ENCODE measurements at places on chromosomes 3 and 15.

DNA sequence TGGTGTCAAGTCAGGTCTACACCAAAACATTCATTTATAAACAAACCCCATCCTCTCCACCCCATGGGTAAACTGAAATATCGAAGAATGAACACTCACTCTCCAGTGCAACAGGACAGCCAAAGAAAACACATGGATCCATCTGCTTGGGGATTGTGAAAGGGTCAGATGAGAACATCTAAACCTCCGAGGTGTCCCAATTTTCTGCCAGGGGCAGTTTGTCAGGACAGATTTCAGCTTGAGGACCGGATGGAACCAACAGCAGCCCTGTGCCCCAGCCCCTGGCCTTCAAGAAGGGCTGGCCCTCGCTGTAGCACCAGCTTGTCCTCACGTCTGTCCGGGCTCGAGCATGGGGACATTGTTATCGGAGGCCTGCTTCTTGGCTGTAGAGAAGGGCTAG, 45.5 kb downstream of the PCSK6 start:
- no peak for DNase-seq

DNA sequence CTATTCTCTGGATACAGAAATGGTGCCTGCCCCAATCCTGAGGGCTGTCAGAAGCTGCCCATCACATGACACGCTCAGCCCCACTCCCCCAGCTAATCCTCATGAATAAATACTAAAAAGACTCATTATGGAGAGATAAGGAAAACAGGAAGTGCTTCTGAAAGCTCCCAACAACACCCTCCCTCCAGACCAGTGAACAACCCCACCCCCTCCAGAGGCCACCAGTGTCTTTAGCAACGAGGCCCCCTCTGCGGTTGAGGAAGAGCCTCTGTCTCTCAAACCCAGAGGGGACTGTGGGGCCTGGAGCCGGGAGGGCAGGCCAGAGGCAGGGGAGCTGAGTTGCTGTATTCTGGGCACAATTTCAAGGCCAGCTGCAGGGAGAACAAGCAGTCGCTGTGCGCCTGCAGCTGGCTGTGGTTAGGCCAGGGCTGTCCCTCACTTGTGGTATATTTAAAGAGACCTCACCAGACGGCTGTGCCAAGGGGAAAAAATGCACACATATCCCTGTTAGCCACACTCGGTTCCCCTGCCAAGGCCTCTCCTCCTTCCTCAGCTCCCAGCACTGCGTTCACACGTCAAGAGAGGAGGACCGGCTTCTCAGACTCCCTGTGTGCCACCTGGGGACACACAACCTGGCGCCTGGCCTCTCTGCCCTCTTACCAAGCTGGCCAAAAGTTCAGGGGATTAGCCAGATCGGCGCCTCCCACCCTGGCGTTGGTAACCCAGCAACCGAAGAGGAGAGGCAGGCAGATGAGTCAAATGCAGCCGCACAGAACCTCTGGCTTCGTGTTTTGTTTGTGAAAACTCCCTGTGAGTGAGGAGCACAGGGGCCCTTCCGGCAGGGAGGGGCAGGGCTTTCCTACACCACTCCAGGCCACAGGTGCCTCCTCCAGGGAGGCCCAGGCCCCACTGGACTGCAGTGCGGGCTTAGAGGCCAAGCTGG, 101.2 kb upstream of the ETV5 start:
- no peak for DNase-seq

- DNase-seq, result no peak
Observed at GRCh38 chr3:150363420-150363819, 44.7 kb upstream of the TSC22D2 start.

GRCh38 chr3:111727843-111728565, 131.1 kb upstream of the PHLDB2 start:
- DNase-seq, result no peak

- DNase-seq, result no peak
Observed at GRCh38 chr15:84034578-84035398, 200.8 kb upstream of the GOLGA6L4 start.

DNA sequence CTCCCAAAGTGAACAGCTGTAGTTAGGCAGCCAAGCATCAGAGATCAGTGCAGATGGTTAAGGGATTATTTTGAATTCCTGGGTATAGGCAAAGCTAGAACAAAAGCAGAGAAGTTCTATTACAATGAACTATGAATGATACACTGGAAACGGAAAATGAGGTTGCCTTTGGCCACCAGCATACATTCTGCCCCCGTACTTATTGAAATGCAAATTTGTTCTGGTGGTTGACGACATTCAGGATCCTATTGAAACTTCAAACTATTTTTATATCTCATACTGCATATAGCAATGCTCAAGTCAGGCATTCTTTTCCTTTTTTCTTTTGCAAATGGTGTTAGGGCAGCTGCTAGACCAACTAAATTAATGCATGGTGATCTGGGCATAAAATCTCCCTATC, 61.7 kb downstream of the SLC12A1 start:
- DNase-seq, result no peak

GRCh38 chr3:83438188-83438587, 1520.6 kb upstream of the CADM2 start:
- no peak for DNase-seq

DNA sequence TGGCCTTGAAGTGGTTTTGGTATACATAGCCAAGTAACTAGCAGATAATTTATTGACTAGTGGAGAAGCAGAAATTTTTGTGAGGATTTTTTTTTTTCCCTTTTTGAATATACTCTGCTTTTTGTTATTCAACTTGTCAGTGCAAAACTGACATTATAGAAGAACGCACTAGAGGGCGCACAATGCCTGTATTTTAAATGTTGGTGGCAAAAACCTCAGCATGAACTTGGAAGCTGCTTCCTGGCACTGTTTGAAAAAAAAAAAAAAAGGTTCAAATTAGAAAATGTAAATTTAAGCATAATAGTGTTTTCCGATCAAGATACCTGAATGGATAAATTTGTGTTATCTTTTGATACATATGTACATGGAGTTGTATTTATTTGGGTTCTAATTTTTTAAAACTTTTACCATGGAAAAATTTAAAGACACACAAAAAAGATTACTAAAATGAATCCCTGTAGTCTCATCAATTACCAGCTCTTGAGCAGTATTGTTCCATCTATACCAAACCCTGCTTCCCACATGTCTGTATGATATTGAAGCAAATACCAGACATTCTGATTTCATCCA, 56.0 kb downstream of the SLC25A26 start:
- peak; percentile 24 for DNase-seq

GRCh38 chr3:33482111-33482521, 41.9 kb upstream of the UBP1 start:
- DNase-seq, result no peak

DNA sequence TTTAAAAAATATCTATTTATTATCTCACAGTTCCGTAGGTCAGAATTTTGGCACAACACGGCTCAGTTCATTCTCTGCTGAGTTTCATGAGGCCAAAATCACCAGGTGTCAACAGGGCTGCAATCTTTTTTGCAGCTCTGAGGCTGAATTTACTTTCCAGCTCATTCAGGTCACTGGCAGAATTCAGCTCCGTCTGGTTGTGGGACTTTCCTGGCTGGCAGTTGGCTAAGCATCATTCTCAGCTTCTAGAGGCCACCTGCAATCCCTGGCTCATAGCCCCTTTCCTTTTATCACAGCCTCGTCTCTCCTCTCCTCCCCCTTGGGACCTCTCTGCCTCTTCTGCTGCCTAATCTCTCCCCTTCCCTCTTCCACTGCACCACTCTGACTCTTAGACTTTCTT, 174.0 kb upstream of the WNT5A start:
- DNase-seq, result no peak
